ENCODE measurements at places on chromosomes 5 and 9.

- no peak for DNase-seq
These were observed 26.7 kb upstream of the SVEP1 start for GRCh38 chr9:110606179-110606790.

- no peak for DNase-seq
These were observed 194.8 kb downstream of the SPOCK1 start for GRCh38 chr5:137304226-137304874.

GRCh38 chr9:131053896-131054295 is 42.4 kb upstream of the AIF1L start:
- no peak for DNase-seq

DNA sequence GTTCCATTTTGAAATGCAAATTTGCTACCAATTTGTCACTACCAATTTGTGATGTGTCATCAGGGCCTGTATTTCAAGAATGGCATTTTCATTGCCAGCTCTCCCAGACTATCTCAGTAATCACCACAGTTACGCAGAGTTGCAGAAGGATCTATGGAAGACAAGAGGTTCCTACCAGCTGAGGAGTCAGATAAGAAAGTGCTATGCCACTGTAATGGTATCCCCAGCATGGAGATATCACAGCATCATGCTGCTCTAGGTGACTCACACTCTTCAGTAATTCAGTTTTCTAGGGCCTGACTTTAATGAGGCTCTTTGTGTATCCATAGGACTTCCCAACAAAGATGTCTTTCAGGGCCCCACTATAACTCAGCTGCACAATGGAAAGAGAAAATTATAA is 490.3 kb downstream of the ARHGEF28 start:
- DNase-seq, result no peak

DNA sequence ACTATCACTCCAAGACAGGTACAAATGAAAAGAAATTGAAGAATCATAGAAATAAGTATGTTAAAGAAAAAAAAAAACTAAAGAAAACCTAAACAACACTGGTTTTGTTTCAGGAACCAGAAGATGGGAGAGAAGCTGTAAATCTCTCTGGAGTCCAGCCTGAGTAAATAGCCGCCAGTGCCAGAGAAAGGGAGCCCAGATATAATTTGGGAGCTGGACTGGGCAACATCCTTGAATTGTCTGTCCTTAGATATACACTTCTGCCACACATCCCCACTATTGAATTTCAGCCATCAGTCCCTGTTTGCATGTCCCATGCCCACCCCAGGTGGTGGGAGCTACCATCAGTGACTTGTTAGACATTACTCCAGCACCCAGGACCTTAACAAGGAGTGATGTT is 979.6 kb downstream of the DTWD2 start:
- no peak for DNase-seq

Measured in stimulated activated CD4-positive, alpha-beta T cell treated with anti-CD3 and anti-CD28 coated beads, Interleukin-4, amount 100 ng/mL, for 24 hours (primary cell).